ENCODE measurements at places on chromosomes 6 and 20.

- DNase-seq, result no peak
These were observed 137.6 kb downstream of the ZDHHC14 start for GRCh38 chr6:157518397-157519250.

- DNase-seq, result no peak
These were observed 40.2 kb downstream of the GINS1 start for GRCh38 chr20:25447671-25448070.

DNA sequence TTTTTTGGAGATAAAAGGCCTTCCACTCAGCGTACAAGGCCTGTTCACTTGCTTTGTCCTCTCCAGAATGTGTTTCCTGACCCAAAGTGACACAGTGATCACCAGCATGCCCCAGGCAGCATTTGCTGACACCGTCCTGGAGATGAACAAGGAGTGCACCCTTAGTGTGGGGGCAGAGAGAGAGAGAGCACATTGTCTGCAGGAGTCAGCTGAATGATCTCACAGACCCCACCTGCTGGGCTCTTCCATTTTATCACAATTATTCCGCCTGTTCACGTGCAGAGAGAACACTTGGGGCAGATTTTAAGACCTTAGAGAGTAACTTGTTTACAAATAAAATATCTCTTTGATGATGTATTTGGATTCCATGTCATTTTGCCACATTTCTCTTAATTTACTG, 22.4 kb upstream of the MAS1L start:
- no peak for DNase-seq

DNA sequence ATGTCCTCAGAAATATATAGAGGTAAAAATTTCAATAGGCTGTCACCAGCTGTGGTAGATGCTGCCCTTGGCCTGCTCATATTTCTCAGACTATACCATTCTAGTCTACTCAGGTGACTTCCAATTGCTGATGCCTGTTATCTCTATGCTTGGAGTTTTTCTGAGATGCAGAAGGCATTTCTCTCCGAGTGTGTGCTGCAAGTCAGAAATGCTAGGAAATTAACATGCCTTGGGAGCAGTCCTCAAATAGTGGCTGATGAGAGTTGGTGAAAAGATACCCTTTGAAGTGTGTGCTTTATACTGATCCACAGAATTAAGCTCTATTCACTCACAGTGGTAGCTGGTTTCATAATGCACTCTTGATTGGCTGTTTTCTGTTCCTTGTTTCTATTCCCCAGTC, 43.2 kb upstream of the PKIB start:
- no peak for DNase-seq

- no peak for DNase-seq
These were observed 162.8 kb upstream of the RSPO3 start for GRCh38 chr6:126955621-126956020.

GRCh38 chr6:84882768-84883766, 118.7 kb upstream of the TBX18 start:
- no peak for DNase-seq

DNA sequence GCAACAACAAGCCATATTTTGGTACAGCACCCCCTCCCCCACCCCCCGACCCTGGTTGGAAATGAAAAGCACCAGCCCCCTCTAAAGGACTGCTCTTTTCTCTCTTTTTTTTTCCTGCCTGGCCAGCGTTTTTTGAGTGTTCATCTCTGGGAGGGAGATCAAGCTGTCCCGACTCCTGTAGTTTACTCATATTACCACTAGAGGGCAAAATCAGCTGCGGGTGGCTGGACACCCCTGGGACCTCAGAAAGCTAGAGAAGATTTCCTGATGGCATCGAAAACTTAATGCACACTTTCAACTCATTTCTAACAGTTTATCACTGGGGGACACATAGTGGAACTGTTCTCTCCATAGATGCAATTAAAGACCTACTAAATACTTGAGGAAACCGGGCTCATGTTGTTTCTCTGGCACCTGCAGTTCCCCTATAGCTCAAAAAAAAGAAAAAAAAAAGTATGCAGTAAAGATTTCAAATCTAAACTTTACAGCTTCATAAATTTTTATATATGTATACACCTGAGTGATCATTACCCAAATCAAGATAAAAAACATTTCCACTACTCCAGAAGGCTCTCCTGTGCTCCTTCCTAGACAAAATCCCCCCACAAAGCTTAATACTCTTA, 24.4 kb downstream of the CNBD2 start:
- peak; percentile 9 for DNase-seq

DNA sequence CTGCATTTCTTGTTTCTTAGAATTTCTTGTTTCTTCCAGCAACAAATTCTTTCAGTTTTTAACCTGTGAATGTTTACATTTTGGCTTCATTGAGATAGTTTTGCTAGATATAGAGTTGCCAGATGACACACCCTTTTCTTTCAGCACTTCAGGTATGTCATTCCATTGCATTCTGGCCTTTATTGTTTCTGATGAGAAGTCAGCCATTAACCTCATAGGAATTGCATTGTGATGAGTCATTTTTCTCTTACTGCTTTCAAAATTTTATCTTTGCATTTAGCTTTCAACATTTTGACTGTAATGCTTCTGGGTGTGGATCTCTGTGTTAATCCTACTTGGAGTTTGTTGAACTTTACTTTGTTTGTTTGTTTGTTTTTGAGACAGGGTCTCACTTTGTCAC, 440.3 kb upstream of the HS3ST5 start:
- no peak for DNase-seq

DNA sequence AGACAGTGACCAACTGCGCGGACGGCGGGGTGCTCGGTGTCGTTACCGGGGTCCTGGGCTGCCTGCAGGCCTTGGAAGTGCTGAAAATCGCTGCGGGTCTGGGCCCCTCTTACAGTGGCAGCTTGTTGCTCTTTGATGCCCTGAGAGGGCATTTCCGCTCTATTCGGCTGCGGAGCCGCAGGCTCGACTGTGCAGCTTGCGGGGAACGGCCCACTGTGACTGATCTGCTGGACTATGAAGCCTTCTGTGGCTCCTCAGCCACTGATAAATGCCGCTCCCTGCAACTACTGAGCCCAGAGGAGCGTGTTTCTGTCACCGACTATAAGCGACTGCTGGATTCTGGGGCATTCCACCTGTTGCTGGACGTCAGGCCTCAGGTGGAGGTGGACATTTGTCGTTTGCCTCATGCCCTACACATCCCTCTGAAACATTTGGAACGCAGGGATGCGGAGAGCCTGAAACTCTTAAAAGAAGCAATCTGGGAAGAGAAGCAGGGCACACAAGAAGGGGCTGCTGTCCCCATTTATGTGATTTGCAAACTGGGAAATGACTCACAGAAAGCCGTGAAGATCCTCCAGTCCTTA, 1.0 kb downstream of the MOCS3 start:
- no peak for DNase-seq

DNA sequence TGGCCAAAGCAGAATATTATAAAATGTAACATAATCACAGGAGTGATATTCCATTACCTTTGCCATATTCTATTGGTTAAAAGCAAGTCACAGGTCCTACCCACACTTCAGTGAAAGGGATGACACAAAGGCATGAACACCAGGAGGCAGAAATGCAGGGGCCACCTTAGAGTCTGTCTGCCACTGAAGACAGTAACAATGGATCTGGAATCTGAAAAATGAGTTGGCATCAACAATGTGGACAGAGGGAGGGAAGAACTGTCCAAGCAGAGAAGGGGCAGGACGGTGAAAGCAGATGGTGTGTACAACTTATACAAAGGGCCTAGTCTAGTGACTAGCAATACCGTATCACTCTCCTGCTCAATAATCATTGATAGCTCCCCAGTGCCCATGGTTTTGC, 6.6 kb upstream of the LPIN3 start:
- DNase-seq, result no peak

- DNase-seq, result no peak
These were observed 12.2 kb downstream of the PDRG1 start for GRCh38 chr20:31939661-31940060.

- DNase-seq, result no peak
These were observed 2.7 kb downstream of the TEAD3 start for GRCh38 chr6:35494161-35494563.

- no peak for DNase-seq
These were observed 536.0 kb downstream of the BCKDHB start for GRCh38 chr6:80642452-80642851.

GRCh38 chr6:21537637-21538036, 55.9 kb upstream of the SOX4 start:
- no peak for DNase-seq

- no peak for DNase-seq
These were observed 94.4 kb downstream of the CD83 start for GRCh38 chr6:14212020-14212419.

DNA sequence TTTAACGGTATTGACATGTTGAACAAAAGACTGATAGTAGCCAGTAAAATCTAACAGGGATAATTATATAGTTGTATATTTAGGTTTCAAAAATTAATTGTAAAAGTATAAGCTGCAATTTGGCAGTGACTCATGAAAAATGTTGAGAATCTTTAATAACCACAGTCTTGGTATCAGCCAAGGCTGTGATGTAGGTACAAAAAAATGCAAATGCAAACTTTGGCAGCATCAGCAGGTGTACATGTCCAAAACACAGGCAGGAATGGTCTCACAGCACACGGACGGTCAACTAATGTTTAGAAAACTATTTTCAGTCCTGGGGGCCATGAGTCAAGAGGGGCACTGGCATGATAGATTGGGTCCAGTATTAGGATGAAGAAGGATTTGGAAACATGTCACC, 58.5 kb upstream of the BEND3 start:
- no peak for DNase-seq

DNA sequence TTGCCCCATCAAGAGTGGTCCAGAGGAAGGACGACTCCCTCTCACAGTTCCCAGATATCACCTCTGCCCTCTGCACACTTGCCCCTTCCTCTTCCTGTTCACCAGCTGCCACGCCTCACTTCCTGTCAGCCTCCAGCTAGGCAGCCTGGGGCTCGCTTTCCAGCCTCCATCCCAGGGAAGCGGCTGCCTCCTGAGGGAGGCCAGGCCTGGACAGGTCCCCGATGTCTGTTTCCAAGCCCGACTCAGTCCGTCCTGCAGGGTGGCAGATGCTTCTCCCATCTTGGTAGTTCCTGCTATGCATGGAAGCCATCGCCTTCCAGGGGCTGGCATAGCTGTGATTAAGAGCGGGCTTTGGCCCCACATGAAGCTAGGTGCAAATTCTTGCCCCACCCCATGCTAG, 233.5 kb upstream of the PMEPA1 start:
- DNase-seq, result no peak

DNA sequence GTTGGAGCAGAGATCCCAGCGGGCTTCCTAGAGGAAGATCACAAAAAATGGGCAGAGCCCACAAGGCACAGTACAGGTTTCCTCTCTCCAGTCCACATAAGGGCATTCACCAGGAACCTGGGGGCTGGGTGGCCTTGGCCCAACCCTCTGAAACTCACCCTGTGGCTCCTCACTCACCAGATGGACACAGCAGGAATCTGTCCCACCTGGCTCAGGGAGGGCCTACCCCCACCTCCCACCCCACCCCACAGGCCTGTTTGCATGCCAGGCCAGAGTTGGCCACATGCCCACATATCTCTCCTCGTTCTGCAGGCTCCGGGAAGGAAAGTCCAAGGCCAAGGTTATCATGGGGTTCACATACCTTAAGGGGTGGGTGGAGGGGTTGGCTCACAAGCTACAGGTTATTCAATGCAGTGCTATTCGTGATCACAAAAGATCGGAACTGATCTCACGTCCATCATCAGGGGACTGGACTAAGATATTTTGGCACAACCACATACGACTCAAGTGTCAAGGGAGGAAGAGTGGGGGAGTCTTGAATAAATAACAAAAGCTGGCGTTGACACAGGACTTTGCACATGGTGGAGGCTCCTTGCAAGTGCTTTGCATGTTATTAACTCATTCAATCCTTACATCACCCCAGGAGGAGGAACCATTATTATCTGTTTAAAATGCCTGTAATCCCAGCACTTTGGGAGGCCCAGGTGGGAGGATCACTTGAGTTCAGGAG, 13.0 kb downstream of the RIPOR3 start:
- DNase-seq, result no peak

DNA sequence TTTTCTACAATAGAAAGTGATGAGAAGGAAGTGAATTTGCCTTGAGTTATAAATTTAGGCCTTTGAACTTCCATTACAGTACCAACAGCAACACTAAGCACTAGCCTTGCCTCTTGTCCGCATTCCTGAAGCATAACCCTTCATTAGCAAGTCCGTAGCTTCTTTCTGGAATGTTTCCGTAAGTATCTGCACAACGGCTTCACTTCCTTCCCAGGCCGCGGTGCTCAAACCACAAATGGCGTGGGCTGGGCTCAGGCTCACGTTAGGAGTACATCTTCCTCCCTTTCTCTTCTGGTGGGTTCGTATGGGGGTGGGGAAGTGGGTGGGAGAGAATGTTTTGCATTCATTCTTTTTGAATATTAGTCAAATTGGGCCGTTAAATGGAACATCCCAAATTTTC, 193.8 kb upstream of the SNX9 start:
- no peak for DNase-seq

DNA sequence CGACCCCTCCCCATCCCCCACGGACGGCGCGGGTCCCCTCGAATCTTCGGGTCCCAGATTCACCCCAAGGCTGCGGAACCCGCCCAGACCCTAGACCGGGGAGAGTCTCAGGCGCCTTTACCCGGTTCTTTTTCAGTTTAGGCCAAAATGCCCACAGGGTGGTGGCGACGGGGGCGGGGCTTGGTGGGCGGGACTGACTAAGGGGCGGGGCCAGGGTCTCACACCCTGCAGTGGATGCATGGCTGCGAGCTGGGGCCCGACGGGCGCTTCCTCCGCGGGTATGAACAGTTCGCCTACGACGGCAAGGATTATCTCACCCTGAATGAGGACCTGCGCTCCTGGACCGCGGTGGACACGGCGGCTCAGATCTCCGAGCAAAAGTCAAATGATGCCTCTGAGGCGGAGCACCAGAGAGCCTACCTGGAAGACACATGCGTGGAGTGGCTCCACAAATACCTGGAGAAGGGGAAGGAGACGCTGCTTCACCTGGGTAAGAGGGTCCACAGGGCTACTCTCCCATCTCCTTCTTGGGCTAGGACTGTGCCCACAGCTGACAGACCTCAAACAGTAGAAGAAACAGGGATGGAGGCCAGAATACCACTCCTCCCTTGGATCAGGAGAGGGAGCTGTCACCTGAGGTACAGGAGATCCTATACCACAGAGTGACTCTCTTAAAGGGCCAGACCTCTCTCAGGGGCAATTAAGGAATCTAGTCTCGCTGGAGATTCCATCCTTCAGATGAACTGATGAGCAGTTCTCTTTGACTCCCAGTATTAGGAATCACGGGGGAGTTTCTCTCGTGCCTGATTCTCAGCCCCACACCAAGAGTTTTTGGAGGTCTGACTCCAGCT, 942 bp downstream of the HLA-E start:
- peak; percentile 91 for DNase-seq

All from stimulated activated CD4-positive, alpha-beta T cell treated with anti-CD3 and anti-CD28 coated beads, Interleukin-12 subunit alpha, Interleukin-12 subunit beta, amount 100 ng/mL, for 4 hours (primary cell).